Ascending aorta (tissue), 2 donors: ENCODE measurements at places on chromosomes 1 and 21.

GRCh38 chr21:42939582-42940413 lies 14.4 kb upstream of the ERVH48-1 start:
- DNase-seq: peak; percentile 95

- DNase-seq: no peak
Observed at GRCh38 chr1:157575744-157576143, 22.1 kb downstream of the FCRL4 start.

GRCh38 chr1:67281244-67281643 lies 26.4 kb upstream of the IL12RB2 start:
- no peak for DNase-seq

GRCh38 chr1:51420867-51421627 lies 90.7 kb upstream of the TTC39A start:
- DNase-seq: no peak

GRCh38 chr1:97833881-97834280 lies 87.0 kb downstream of the DPYD start:
- DNase-seq: no peak

- DNase-seq: no peak
Observed at GRCh38 chr1:162717548-162718184, 72.8 kb upstream of the HSD17B7 start.

DNA sequence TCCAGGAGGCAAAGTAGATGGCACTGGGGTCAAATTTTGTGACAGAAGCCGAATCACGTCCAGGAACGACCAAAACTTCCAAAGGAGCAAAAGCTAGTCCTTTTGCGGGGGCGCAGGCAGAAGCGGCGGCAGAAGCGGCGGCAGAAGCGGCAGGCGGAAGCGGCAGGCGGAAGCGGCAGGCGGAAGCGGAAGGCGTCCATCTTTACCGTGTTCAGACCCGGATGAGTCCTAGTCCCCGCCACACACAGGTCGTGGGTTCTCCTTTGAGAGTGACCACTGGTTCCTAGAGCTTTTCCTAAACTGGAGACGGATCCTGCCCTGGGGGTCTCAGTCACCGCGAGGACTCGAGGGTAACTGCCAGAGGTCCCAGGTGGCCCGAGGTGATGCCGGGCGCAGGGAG lies 53.6 kb downstream of the POFUT2 start:
- no peak for DNase-seq

GRCh38 chr1:53514436-53514835 lies 55.2 kb downstream of the DMRTB1 start:
- DNase-seq: no peak

DNA sequence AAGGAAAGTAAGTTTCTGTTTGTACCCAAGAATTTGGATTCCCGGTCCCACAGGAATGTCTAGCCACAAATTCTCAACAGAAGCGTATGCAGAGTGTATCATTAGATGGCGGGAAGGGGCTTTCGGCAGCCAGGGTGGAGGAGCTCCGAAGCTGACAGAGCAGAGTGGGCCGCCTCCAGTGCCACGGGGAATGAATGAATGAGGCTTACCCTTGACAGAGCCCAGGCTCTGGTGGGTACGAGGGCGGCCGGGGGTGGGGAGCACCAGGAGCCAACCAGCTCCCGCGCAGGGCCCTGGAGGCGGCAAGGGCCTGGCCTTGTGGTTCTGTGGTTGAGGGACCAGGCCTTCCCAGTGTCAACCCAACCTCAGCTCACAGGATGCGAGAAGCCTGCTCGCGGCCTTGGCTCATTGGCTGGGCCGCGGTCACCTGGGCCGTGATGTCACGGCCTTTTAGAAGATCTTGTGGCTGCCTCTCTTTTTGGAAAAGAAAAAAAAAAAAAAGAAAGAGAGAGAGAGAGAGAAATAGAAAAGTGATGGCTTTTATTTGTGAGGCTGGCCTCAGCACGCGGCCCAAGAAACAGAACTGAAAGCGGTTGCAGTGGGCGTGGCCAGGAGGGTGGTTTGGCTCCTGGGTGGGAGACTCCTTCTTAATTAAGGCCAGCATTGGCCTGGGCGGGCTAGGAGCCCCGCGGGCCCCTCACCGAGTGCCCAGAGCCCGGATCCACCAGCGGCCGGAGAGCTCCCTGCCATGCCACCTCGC lies 34.9 kb upstream of the RUNX3 start:
- DNase-seq: peak; percentile 74

- DNase-seq: no peak
Observed at GRCh38 chr21:16708101-16708835, 804.6 kb upstream of the CXADR start.

DNA sequence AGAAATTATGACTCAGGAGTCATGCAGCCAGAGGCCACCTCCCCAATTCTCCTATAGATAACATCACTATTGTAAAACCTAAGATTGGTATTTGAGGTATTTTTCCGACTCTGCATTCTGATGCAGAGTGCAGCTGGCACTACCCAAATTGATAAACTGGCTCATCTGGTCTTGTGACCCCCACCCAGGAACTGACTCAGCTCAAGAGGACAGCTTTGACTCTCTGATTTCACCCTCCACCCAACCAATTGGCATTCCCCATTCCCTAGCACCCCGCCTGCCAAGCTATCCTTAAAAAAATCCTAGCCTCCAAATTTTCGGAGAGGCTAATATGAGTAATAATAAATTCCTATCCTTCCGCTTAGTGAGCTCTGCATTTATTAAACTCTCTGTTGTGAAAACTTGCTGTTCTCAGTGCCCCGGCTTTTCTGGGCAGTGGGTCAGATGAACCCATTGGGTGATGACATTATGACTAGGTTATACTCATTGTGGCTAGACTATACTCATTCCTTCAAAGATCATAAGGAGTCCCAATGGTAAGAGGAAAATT lies 39.4 kb upstream of the EPS15 start:
- no peak for DNase-seq

DNA sequence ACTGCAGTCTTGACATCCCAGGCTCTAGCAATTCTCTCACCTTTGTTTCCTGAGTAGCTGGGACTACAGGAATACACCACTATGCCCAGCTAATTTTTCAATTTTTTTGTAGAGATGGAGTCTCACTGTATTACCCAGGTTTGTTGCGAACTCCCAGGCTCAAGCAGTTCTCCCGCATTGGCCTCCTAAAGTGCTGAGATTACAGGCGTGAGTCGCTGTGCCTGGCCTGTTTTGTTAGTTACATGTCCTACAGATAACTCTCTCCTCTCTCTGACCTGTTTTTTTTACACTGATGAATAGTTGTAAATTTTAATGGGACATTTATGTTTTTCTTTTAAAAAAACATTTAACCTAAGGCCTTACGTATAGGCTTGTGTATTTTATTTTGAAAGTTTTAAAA lies 19.8 kb downstream of the PTBP2 start:
- no peak for DNase-seq

GRCh38 chr21:16028142-16028541 lies 298.4 kb downstream of the USP25 start:
- DNase-seq: no peak

- no peak for DNase-seq
Observed at GRCh38 chr1:81832573-81832972, 31.8 kb downstream of the ADGRL2 start.

- DNase-seq: no peak
Observed at GRCh38 chr1:25829046-25829445, 9.3 kb downstream of the MTFR1L start.

DNA sequence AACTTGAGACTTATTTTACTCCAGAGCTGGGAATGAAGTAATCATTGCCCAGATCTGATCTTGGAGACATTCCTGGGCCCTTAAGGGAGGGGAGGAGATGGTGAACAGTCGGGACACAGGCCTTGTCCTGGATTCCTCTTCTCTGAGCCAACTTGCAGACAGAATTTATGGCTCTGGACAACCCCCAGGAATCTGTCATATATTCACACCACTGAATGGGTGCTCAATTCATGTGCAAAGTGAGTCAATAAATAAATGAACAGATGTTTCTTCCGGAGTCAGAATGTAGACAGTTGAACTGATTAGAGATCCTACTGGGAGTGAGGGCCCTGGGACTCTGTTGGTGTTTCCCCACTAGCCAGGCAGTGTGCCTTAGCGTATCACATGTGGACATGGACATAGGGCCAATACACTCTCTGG lies 2.6 kb downstream of the TUFT1 start:
- DNase-seq: no peak

DNA sequence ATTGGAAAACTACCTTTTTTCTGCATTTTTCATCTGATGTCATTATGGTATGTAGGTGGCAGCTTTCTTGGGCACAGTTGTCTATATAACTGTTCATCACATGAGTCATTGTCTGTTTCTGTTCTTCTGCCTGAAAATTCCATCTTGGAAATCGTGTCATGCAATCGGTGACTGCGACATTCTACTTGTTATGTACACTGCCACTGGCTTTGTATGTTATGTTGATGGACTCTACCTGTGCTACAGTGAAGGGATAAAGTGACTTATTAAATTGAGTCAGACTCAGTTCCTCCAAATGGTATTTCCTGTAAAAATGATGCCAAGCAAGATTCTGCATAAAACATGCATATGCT lies 8.6 kb downstream of the SMAP2 start:
- no peak for DNase-seq

GRCh38 chr1:225886159-225887029 lies 2.6 kb downstream of the LEFTY1 start:
- DNase-seq: no peak

- no peak for DNase-seq
Observed at GRCh38 chr1:218377143-218377660, 32.1 kb downstream of the TGFB2 start.
